CD4-positive, alpha-beta T cell treated with Interleukin-15 for 4 hours (primary cell): ENCODE measurements at places on chromosomes 1 and 21.

DNA sequence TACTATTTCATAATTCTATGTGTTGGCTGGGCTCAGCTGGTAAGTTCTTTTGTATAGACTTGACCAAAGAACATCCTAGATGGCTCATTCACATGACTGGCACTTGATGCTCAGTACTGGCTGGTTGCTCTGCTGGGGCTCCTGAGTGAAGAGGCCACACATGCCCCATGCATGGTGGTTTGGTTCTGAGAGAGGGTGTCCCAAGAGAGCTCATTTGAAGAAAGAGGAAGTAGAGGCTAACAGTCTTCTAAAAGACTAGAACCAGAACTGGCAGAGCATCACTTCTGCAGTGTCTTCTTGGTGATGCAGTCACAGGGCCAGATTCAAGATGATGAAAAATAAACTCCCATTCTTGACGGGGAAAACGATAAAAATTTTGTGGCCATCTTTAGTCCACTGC lies 5.2 kb upstream of the BACH1 start:
- DNase-seq: no peak

DNA sequence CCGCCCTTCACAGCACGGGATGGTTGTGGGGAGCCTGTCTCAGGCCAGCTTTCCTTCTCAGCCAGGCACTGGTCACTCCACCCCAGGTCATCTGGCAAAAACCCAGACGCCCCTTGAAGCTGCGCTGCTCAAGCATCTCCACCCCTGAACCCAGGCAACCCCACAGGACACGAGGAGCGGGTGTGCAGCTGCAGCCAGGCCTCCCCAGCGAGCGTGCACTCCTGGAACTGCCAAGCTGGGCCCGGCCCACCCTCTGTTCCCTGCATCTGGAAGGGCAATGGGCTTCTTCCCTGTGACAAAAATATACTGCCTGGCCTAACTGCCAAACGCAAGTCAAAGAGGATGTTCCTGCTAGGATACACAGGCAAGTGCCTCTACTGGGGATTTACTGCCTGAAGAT lies 39.7 kb downstream of the SLC66A1 start:
- no peak for DNase-seq

- no peak for DNase-seq
Measured at GRCh38 chr1:43306688-43307457, 6.1 kb downstream of the TIE1 start.

GRCh38 chr1:223514644-223515043 lies 121.4 kb downstream of the CCDC185 start:
- DNase-seq: no peak

DNA sequence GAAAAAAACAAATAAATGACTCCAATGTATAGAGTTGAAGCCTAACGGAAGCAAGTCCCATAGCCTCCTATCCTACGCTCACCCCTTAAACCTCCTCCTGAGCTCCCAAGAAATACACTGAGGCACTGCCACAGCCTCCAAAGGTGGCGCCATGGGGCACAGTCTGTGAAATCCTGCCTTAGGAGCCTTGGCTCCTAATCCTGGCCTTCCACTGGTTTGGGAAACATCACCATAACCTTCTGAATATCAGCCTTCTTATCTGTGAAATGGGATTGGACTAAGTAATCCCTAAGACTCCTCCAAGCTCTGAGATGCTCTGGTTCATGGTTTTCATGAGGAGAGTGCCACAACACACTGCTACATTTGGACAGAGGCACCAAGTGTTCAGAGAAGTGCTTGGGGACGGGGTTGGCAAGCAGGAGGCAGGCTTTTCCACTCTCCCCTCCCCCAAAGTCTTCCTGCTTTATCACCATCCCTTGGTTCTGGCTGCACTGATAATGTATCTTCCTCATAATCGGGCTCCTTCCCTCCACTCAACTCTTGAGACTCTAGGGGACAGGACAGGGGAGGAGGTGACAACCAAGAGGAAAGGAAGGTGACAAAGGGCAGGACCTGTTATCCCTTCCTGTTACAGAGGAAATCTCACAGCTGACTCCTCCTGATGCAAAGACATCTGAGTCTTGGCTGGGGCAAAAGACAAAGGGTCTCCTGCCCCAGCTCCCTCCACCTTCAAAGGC lies 2.7 kb downstream of the SLAMF7 start:
- DNase-seq: no peak
